Muscle of back (tissue), 13 donors: ENCODE measurements at places on chromosomes 13 and 19.

DNA sequence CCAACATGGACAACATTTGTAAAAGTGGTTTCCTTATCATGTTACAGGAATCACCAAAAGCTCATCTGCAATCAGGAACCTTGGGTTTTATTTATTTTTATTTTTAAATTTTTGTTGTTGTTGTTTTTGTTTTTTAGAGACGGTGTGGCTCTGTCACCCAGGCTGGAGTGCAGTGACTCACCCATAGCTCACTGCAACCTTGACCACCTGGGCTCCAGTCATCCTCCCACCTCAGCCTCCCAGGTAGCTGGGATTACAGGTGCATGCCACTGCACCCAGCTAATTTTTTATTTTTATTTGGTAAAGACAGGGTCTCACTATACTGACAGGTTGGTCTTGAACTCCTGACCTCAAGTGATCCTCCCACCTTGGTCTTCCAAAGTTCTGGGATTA lies 13.6 kb upstream of the SERP2 start:
- no peak for DNase-seq

DNA sequence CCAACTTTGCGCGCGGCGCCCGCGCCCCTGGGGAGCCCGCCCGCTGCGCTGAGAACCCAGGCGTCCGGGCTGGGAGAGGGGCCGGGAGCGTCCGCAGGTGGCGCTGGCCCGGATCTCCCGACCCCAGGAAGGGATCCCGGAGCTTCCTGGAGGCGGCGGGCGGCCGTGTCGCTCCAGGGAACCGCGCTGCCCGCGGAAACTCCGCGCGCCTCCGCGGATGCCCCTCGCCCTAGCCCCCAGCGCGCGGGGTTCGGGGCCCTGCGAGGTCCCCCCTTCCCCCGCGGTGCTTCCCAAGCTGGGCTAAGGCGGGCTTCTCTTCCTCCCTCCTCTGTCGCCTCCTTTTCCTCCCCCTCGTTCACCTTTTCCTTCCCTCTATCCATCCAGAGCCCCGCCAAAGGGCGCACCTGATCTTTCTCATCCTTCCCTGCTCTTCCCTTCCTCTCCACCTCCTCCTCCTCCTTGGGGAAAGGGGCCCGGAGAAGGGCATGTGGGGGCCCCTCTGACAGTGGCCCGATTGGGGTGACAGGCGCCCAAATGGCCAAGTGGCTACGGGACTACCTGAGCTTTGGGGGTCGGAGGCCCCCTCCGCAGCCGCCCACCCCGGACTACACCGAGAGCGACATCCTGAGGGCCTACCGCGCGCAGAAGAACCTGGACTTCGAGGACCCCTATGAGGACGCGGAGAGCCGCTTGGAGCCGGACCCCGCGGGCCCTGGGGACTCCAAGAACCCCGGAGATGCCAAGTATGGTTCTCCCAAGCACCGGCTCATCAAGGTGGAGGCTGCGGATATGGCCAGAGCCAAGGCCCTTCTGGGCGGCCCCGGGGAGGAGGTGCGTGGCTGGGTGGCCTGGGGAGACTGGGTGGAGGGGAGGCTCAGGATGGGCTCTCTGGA lies 710 bp downstream of the SHD start:
- DNase-seq, result peak; percentile 32

GRCh38 chr19:14050512-14050911 lies 11.4 kb downstream of the PALM3 start:
- DNase-seq, result no peak

DNA sequence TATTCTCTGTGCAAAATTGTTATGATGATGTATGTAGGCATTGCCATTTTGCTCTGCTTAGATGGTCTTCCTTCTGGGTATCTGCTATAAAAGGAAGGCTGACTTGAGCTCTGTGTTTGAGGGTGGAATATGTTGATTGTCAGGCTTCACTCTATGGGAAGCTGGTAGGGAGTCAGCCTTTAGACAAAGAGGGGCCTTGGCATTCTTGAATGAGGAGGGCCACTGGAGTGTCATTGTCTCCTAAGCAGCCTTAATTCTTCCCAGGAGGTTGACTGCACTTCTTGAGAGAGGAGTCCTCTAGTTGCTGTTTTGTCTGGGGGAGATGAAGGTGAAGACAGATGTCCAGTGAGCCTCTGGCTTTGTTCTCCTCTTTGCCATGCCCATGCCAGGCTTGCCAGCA lies 266.8 kb downstream of the KCNRG start:
- DNase-seq, result no peak

DNA sequence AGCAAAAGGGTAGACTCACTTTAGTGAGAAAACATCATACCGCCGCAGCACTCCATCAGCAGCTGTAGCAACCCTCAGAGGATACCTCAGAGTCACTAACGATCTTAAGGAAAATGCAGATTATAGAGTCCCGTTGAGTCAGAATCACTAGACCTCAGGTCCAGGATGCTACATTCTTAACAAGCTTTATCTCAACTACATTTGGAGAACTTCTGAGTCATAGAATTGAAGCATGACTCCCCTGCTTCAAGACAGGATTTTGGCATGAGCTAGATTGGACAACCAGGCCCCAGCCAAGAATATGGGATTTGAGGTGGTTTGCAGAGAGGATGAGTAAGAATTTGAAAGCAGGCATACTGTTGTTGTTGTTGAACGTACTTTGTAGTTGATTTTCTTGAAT lies 118.9 kb upstream of the UBL3 start:
- DNase-seq, result no peak

DNA sequence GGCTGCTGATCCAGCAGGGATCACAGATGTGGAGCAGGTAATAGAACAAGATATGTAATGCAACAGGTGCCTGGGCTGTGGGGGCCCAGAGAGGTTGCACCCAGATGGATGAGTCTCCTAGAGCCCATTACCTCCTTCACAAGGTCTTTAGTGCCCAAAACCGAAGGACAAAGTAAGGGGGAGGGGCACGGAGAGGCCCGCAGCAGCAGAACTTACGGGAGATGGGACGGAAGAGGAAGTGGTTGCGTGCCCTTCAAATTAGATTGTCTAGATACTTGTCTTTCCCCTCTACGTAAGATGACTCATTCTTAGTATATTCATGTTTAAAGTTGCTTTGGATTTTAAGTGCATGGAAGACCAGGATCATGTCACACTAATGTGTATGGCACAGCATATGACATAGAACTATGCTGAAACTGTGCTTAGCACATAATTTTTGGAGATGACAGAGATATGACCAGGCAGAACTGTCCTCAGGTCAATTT lies 5.7 kb upstream of the MRPS31 start:
- DNase-seq, result no peak

GRCh38 chr13:71752775-71753513 lies 114.1 kb downstream of the DACH1 start:
- no peak for DNase-seq

DNA sequence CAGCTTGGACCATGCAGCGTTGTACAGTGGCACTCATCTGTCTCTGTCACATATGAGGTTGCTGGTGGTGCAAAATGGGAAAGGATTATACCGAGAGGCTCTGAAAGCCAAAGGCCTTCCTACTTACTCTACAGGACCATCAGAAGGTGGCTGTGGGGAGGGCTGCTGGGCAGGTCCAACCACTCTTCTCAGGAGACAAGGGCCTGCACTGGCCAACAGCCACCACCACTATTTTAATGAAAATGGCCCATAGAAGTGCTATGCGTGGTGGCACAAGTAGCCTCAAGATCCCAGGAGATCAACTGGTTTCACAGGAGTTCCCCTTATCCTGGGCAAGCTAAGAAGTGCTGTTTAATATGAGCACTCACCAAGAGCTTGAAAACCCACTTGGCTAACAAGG lies 52.3 kb downstream of the MRPL57 start:
- DNase-seq, result no peak

DNA sequence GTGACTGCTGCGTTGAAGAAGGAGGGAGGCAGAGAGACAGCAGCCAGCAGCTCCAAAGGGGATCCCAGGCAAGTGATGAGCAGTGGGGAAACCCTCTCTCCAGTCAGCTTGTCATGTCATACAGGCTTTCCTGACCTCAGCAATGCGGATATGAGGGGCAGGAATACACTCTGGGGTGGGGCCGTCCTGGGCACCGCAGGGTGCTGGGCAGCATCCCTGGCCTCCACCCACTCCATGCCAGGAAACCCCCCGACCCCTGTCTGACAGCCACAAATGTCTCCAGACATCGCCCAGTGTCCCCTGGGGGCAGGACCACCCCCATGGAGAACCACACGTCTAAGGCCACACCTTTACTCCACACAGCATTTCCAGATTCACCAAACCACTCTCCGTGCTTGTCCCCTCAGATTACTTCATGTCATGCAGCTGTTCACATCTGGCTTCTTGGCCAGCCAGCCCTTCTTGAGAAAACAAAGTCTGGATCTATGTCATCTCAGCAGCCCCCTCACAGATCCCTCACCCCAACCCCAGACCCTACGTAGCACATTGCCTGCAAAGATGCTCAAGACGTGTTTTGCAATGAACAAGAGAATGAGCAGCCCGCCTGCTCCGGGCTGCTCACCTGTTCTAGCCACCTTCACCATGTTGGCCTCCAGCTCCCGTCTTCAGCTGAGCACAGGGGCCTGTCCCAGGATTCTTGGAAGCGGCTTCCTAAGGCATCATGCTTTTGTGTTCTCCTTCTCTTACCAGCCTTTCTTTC lies 46.5 kb downstream of the RFX2 start:
- no peak for DNase-seq

DNA sequence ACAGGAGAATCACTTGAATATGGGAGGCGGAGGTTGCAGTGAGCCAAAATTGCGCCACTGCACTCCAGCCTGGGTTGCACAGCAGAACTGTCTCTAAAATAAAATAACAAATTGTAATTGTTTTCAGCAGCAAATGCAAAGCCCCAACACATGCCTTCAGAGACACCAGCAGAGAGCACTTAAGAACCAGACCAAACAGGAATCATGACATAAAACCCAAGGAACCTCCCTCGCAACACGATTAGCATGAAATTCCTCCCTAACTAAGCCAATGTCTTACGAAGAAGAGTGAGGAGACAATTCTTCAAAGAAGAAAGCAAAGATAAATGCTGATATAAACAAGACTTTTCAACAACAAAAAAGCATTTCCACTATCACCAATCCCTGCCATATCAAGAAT lies 40.1 kb downstream of the PSPC1 start:
- DNase-seq, result no peak

- peak; percentile 13 for DNase-seq
These were observed 30.9 kb downstream of the LAMP1 start for GRCh38 chr13:113327766-113328471.

- no peak for DNase-seq
These were observed 22.7 kb upstream of the CPB2 start for GRCh38 chr13:46127358-46128023.

DNA sequence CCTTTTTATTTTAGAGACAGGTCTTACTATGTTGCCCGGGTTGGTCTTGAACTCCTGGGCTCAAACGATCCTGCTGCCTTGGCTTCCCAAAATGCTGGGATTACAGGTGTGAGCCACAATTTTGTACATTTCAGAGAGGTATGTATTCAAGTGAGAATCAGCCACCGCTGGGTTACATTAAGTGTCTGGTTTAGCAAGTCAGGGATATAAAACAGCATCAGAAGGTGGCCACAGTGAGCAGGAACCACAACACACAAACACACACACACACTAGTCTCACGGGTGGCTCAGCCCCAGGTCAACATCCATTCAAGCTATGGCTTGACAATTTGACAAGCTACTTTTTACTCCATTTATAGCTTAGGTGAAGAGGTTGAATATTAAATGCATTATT lies 20.2 kb downstream of the KLK5 start:
- DNase-seq, result no peak

GRCh38 chr13:97328222-97328790 lies 105.7 kb upstream of the RAP2A start:
- DNase-seq, result no peak

DNA sequence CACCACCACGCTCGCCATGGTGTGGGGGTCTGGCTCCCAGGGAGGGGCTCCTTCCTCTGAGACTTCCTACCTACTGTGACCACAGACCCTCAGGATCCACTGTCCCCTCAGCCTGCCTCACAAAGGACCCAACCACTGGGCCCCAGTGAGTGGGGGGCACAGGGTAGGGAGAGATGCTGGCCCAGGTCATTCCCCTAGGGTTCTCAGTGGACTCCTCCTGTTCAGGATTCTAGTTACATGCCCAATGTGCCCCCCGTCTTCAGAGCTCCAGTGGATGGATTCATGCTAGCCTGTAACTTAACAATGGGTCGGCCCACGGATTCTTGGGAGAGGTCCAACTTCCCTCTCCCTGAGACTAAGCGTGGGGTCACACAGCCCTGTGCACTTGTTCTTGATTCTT lies at the start of gene TSKS:
Gene TSKS, minus strand, starts transcription at position 77 of the 400 bp plus-strand sequence. Its CDS starts 59 bp downstream, at position 18.
- no peak for DNase-seq

- DNase-seq, result no peak
These were observed 17.3 kb downstream of the ANKRD24 start for GRCh38 chr19:4199699-4200293.

- no peak for DNase-seq
These were observed 1315.4 kb downstream of the PCDH9 start for GRCh38 chr13:65914716-65915115.

- no peak for DNase-seq
These were observed 43.4 kb upstream of the AKAP11 start for GRCh38 chr13:42228527-42228926.

- no peak for DNase-seq
These were observed 2.5 kb downstream of the ZNF430 start for GRCh38 chr19:21022996-21023395.

DNA sequence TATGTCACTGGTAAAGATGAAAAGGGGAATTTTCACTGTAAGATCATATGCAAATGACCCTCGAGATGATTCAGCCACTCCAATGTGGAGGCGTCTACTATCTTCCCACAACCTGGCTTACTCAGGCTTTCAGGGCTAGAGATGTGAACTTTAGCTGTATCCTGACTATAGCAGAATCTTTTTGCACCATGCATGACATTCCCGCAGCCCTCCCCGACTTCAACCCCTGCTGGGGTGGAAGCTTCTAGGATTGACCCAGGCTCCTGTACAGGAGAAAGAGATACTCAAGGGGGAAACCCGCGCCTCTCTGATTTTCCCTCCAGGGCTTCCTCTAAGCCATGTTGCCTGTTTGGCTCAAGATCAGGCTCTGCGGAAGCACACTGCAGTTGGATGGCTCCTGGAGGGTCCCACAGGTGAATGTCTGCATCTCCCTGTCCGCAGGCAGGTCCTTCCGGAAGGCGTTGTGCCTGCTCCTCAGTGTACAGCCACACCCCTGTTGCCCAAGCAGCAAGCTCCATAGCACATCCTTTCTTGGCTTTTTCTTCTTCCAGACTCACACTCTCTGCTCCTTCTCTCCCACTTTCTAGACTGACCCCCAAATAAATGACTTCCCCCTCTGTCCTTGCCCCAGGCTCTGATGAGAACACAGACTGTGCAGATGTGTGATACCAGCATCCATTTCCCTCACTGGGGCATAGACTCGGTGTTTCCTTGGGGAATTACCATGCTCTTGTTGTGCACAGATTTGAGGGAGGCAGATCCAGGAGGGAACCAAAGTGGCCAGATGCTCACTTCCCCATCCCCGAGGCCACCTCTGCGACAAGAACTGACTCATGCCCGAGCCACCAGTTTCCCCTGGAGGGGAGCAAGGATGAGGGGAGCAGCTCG lies 29.1 kb upstream of the POP4 start:
- no peak for DNase-seq

- no peak for DNase-seq
These were observed 87.1 kb downstream of the GJA3 start for GRCh38 chr13:20073775-20074174.

DNA sequence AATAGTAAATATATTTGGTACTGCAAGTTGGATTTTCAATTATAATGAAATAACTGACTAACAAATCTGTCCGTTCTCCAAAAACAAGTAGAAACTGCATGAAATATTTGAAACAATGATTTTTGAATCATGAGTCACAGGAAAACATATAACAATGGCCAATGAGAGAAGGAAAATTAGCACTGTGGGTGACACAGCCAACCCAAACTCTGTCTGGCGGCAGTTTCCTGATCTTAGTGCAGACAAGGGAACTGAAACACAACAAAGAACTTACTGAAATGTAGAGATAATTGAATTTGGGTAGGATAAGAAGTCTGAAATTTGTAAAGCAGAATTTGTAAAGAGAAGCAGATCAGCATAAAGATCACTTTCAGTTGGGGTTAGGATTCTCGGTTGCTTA lies 2743.3 kb upstream of the PCDH20 start:
- DNase-seq, result peak; percentile 2
